ENCODE measurements at places on chromosomes 1 and 21. TPM values are rescaled to one million over a fixed set of nuclear protein-coding genes. Genes with fewer than 3 reads are reported as not detected.

DNA sequence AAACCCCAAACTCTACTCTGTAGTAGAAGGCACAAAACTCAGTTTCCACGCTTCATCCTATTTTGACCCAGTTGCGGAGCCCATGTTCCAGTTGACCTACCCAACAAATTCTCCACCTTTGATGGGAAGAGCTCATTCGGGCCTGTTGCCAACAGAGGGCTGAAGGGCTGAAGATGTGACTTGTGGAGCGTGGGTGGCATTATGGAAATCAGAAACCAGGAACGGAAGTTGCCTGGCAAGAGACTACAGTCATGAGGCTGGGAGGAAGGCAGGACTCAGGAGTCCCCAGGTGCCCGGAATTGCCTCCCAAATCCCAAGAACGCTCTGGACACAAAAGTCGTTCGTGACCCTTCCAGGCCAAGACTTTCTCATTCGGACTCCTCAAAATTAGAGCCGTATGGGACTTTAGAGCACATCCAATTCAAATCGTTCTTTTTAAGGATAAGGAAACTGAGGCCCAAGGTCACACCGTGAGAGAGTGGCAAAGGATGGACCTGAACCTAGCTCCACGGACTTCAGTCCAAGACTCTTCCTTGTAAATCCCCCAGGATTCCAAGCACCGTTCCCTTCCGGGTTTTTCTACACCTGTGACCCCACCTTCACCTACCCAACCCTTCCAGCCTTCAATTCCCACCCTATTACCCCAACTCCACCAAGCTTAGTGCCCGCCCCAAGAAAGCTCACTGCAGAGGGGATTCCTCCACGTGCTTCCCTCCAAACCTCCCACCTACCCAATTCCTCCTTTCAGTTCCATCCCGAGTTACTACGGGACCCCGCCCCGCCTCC lies 739 bp downstream of the SMG5 start:
- DNase-seq = no peak

DNA sequence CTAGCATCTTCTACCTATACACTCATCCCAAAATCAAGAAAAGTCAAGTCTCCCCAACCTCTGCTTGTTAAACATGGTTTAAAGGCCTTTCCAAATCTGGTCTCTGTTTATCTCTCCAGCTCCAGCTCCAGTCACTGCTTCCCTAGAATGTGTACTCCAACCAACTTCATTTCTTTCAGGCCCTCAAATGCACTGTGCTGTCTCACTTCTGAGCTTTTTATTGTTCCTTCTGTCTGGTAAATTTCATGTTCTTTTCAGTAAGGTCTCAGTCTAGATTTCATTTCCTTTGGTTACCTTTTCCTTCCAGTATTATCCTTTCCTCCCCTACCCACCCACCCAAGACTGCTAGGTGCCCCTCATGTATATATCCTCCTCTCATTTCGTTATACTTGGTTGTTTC lies 3.7 kb downstream of the COL24A1 start:
- no peak for DNase-seq

GRCh38 chr1:107643766-107644165 lies 321.2 kb downstream of the VAV3 start:
- DNase-seq = no peak

GRCh38 chr1:15577691-15578090 lies 7.2 kb downstream of the AGMAT start:
- DNase-seq = no peak

DNA sequence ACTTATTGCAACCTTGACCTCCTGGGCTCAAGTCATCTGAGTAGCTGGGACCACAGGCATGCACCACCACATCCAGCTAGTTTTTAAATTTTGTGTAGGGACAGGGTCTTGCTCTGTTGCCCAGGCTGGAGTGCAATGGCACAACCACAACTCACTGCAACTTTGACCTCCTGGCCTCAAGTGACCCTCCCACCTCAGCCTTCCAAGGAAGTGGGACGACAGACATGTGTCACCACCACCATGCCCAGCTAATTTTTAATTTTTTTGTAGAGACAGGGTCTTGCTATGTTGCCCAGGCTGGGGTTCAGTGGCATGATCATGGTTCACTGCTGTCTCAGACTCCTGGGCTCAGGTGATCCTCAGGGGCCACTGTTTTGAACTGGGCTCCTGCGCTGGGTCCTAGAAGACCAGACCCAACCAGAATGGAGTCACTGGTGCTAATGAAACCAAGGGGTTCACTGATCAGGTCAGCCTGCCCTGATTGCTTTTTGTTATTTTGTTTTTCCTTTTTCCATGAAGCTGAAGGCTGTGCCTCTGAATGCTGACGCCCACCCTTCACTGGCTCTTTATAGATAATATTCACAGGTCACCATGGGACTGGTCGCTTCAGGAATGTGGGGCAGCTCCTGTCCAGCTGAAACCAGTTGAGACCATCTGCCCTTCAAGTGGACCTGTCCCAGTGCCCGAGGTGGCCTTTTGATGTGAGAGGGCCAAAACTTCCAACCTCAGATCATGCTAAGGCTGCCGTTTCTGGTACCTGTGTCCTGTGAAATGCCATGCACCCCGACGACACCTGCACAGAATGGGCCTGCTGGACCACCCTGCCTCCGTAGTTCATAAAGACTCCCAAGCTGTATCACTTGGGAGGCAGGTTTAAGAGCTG lies 4.9 kb downstream of the TRIM17 start:
- no peak for DNase-seq

GRCh38 chr1:172384656-172385055 lies 35.8 kb upstream of the C1orf105 start:
- no peak for DNase-seq

DNA sequence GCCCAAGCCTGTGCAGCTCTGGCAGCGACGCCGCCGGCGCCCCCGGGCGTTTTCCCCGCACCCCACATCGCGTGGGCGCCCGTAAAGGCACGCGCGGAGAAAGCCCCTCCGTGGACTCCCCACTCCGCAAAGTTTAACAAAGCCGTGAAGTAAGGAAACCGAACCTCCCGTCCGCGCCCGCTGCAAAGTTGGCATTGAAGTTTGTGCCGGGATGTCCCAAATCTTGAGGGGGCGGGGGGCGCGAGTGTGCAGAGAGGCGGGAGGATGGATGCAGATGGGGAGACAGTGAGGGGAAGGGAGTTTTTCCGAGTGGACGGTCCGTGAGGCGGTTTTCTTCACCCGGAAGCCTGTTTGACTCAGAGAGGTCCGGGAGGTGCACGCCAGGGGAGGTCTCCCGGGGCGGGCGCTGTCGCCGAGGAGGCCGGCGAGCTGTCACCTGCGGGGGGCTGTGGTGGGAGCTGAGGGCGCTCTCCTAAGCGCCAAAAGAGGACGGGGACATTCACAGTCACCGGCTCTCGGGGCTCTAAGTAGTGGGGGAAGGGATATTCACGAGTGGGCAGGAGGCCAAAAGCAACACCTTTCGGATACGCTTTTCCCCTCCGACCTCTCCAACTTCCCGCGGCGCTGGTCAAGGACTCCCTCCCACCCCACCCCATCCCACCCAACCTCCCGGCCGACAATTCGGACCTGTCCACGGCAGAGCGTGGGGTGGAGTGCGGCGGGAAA lies 1.3 kb downstream of the WLS start:
- no peak for DNase-seq

GRCh38 chr1:8009043-8010002 lies 16.8 kb downstream of the ERRFI1 start:
- no peak for DNase-seq

DNA sequence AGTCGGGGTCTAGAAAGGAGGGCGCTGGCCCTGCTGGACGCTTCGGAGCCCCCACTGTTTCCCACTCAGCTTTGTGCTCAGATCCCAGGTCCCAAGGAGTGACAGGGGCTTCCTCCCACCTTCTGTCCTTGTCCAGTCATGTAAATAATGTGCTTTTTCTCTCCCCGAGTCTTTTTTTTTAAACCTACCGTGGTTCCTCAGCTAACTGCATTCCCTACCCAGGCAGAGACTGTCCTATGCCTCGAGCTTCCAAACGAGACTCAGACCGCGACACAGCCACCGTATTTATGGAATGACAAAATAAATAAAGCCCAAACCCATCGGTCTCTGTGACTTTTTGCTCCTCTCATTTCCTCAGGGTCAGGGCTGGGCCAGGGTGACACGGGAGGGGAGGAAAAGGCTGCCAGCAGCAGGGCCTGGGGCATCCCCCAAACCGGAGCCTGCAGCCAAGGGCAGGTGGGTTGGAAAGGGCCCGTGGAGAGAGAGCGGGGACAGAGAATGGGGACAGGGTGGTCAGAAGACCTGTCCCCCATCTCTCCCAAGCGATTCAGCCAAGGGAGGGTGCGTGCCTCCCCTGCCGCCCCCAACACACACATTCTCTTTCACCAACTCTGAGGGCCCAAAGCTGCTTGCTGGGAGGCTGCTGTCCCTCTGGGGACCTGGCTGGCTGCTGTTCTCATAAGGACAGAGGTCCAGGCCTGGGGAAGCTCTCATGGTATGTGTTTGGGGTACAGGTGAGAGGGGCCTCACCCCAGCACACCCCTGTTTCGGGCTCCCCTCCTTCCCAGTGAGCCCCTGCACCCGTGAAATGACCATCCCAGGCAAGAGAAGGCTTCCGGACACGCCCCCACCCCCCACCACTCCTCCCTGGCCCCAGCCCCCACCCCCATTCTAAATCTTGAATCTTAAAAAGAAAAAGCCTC lies 55.4 kb downstream of the KCNAB2 start:
- DNase-seq = no peak

GRCh38 chr1:12204140-12204539 lies 25.7 kb upstream of the VPS13D start:
- no peak for DNase-seq

DNA sequence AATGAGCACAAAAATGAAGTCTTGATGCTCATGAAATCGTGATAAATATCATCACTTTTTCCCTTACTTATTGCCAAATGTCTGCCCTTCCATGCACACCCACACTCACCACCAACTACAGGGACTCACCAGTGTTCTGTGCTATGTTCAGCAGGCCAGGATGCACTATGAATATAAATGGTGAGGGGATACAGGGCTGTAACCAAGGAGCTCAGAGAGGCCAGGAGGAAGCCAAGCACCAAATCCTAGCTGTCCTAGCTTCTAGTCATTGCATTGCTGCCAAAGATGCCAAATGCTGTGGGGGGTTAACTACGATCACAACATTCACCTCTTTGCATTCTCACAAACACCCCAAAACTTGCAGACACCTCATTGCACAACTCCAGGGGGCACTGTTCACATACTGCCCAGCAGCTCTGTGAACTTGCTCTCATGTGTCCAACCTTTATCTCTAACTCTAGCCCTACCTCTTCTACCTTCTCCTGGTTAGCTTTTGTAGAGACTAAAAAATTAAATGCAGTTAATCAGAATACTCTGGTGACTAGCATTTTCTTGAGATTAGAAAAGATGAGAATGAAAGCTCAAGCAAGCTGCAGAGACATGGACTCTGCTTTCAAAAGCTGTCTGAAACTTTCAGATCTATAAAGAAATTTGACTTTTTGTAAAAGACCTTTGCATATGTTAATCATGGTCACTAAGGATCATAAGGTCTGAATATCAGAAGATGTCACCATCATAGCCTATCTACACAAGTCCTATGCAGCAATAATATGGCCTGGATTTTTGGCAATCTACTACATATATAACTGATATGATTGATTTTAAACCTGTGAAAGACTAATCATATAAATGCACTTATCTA lies 13.9 kb upstream of the KIF14 start:
- DNase-seq = no peak

GRCh38 chr21:19830446-19830845 lies 1167.8 kb upstream of the NCAM2 start:
- DNase-seq = no peak

Gene CFAP57
- not detected for total RNA-seq

Gene HCN3
- 3.4 TPM for total RNA-seq

Gene PDC
- not detected for total RNA-seq

Measured in natural killer cell (primary cell).